ENCODE measurements at places on chromosomes 2 and 18.

DNA sequence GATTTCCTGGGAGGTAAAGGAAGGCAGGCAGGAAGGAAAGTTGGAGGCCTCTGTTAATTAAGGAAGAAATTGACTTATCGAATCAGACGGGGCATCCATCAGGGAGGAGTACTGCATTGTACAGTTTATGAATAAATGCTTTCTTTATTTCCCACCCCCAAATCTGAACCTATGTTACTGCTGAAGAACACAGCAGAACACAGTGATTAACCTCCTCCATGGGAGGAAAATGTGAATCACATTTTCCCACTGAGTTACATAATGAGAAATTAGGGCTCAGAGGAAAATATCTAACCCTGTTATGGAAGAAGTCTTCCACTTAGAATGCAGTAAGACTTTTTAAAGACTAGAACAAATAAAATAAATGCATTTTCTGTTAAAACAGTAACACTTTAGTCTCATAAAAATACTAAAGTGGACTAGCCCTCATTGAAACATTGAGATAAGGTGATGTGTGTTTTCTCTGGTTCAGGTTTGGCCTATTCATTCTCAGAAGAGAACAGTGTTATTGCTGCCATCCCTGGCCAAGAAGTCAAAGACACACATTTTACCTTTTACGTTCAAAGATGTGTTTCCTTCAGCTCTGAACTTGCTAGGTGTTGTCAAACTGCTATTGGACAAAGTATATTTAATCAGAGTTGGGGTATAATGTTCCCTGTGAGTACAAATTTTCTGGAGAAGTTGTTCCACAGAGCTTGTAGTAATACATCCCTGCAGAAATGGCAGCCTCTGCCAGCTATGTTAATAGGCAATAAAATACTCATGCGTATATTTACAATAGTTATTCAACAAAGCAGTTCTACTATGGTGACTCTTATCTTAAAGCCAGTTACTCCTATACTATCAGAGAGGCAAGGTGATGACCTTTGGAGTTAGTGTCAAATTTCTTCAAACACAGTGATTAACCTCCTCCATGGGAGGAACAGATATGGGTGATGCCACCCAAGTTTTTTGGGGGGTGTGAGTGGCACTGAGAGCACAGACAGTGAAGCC lies 11.1 kb downstream of the DNAH6 start:
- no peak for DNase-seq

GRCh38 chr18:8562070-8562469 lies 47.2 kb upstream of the RAB12 start:
- no peak for DNase-seq

- DNase-seq: no peak
Observed at GRCh38 chr18:22705328-22705727, 227.8 kb upstream of the RBBP8 start.

GRCh38 chr2:64998658-64999061 lies 9.5 kb downstream of the SLC1A4 start:
- DNase-seq: no peak

GRCh38 chr2:102120261-102120660 lies 22.3 kb upstream of the IL1R1 start:
- no peak for DNase-seq

DNA sequence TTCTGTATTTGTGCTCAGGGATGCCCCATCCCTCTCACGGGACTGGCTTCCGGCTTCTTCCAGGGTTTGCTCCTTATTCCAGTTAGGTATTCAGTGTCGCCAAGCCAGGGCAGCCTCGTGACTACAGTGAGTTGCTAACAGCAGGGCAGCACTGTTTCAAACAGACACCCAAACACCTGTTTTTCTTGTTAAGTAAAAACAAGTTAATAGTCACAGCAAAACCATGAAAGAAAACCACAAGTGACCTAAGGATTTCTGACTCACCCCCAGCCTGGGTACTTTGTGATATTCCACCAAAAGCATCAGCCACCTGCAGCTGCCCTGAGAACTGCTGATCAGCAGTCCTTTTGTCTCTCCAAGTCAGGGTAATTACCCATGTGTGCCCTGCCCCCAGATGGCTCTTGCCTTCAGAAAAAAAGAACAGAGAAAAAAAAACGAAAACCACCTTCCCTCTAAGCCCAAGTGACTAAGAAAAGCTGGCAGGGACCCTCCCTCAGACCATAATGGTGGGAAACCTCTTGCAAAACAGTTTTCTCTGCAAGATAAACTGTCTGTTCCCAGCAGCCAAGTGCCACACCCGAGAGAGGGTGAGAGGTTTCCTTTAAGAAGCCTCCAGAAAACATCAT lies 178.2 kb downstream of the ANAPC1 start:
- peak; percentile 59 for DNase-seq

DNA sequence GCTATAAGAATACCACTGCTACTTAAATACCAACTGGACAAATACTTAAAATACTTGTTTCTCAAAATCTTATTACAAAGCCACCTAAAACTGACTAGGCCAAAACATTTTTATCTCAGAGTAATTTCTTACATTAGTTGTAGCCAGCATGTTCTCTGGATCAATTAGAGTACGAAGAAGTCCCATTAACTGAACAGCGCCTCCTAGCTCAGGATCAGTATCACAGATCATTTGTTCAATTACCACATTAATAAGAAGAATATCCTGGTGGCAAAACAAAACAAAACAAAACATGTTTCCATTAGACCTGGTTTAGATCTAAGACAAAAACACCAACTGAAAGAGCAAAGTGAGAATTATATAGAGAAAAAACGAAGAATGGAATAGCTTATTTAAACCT lies 36.0 kb downstream of the PPP4R3B start:
- peak; percentile 7 for DNase-seq

GRCh38 chr2:152166633-152167032 lies 8.9 kb downstream of the STAM2 start:
- no peak for DNase-seq

GRCh38 chr2:162430323-162430722 lies 86.4 kb downstream of the GCA start:
- no peak for DNase-seq

DNA sequence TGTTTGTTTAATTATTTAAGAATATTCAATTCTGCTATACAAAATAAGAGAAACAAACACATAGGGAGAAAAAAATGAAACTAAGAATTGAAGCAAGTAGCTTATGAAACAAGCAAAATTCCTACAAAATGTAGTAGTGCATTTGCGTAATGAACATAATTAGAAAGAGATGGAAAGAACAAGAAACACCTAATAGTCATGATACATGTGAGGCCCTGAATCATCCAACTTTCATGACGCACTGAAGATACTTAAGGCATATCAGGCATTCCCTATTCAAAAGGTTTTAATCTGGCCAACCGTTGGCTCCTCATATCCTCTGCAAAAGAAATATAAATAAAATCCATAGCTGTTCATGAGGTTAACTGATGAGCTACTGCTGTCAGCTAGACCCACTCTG lies 14.5 kb upstream of the NAB1 start:
- DNase-seq: no peak

DNA sequence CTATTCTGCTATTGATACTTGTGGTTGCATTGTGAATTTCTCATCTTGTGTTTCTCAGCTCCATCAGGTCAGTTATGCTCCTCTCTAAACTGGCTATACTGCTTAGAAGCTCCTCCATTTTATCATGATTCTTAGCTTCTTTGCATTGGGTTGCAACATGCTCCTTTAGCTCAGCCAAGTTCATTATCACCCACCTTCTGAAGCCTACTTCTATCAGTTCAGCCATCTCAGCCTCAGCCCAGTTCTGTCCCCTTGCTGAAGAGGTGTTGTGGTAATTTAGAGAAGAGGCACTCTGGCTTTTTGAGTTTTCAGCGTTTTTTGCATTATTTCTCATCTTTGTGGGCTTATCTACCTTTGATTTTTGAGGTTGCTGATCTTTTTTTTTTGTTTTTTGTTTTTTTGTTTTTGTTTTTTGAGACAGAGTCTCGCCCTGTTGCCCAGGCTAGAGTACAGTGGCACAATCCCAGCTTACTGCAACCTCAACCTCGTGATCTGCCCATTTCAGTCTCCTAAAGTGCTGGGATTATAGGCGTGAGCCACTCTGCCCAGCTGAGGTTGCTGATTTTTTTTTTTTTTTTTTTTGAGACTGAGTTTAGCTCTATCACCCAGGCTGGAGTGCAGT lies 36.0 kb downstream of the ANKRD12 start:
- no peak for DNase-seq

DNA sequence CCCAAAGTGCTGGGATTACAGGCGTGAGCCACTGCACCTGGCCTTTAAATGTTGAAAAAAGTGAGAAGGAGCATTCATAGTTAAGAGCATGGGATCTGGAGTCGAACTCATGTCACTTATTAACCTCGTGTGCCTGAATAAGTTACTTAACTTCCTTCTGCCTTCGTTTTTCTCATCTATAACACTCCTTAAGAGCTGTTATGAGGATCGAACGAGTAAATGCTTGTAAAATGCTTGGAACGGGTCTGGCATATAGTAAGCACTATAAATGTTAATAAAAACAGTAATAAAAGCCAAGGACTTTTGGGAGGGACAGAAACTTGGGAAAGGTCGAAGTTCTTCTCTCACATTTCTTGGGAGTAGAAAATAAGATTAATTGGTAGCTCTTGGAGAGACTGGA lies 40.8 kb downstream of the RAB10 start:
- DNase-seq: no peak

GRCh38 chr2:72145289-72145657 lies 2.4 kb downstream of the CYP26B1 start:
- no peak for DNase-seq

DNA sequence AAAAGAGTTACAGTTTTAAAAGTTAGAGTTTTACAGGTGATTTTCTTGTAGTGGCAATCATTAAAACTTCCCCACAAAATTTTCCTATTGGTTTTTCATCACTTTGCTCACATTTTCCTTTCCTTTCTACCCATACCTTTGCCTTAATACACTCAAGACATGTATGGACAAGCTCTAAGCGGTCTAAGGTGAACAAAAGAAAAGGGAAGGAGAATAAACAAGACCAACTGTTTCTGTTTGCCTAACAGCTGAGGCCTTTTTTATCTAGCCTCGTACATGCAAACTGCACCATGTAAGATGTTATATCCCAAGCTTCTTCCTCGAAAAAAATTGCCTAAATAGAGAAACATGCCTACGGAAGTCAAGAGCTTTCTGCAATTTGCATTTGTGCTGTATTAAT lies 33.9 kb upstream of the TBC1D8 start:
- DNase-seq: no peak

GRCh38 chr2:208179028-208179609 lies 10.7 kb downstream of the C2orf80 start:
- no peak for DNase-seq

DNA sequence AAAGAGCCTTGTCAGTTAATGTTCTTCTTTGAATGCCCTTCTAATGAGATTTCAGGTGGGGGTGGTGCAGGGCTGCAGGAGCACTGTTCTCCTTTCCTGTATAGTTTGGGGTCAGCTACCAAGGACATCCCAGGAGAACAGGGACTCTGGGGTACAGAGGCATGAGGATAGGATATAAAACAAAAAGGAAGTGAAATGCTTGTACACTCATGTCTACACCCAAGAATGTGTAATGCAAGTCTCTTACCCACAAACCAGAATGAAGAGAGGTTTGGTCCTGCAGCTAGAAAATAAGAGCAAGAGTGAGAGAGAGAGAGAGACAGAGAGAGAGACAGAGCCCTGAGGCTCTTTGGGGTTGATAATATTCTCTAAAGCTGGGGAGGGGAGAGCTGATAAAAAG lies 151.8 kb upstream of the KCTD1 start:
- DNase-seq: no peak

DNA sequence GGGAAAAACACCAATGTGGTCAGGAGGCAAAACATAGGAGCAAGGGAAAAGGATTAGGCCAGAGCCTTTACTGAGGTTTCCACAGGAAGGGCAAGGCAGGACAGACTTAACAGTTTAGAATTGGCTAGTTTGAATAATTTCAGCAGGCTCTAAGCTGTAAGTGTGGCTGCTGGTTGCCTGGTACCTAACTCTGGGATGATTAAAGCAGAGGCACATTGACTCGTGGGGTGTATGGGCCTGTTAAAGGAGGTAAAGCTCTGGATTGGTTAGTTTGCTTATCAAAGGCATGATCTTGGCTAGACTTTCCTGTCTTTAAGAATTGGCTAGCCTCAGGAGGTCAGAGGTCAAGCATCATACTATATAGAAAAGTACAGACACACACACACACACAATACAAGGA lies 132.6 kb downstream of the SPAG16 start:
- DNase-seq: no peak

DNA sequence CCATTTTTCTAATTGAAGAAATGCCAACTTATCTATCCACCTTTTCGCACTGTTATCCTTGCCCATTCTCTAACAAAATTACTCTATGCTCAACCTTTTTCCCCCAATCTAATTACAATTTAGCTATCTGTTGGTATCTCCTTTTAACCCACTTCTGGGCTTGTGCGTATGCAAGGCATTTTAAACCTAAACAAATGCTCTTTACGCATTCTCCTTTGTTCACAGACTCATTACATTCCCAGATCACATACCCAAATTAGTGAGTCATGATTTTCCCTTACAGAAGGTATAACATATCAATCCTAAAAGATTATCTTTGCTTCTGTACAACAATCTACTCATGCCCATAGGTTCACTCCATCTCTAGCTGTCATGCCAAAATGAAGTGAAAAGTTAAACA lies 71.7 kb upstream of the LYPD1 start:
- no peak for DNase-seq

- DNase-seq: no peak
Observed at GRCh38 chr2:101089942-101090799, 61.0 kb downstream of the TBC1D8 start.

DNA sequence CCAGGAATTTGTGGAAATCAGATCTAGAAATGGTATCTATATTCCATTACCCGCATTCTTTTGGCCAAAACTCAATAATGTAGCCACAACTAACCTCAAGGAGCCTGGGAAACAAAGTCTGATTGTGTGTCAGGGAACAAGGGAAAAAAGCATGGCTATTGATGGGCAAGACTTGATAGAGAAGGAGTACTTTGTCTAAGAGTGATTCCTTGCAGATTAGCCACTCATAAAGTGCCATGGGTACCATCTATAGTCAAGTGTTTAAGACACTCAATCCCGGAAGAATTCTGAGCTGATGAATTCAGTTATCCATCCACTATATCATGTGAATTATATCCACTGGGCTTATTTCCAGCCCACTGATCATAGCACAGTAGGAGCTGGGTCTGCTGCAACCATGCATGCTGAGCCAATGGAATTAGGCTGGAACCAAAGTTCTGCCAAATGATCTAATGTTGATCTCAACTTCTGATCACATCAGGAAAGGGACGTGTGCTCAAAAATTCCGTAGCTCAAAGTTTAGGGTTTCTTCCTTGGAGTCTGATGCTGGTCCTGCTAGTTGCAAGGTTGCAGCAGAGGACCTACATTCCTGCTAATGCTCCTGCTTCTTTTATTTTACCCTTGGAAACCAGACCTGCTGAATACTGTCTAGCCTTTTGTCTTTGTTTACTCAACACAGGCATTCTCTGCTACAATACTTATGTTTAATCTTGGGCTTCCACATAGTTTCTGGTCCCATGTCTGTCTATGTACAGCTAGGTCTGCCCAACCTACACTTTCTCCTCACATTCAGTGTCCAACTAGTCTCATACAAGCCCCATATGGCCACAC lies 629.7 kb downstream of the IRS1 start:
- no peak for DNase-seq

GRCh38 chr2:114405247-114406116 lies 37.0 kb upstream of the DPP10 start:
- DNase-seq: no peak

- DNase-seq: no peak
Observed at GRCh38 chr2:40803900-40804299, 352.0 kb upstream of the SLC8A1 start.

Data from CD4-positive, alpha-beta T cell treated with Interleukin-15 for 4 hours (primary cell).